ENCODE measurements at places on chromosomes 13 and 19.

- H3K36me3 ChIP-seq, result no peaks in the 10 kb centered on the region
- DNase-seq, result no peak
- no peak overlapping the region for H3K27ac ChIP-seq
- no peak overlapping the region for H3K4me3 ChIP-seq
These were observed 65.3 kb upstream of the KLHL1 start for GRCh38 chr13:70173598-70173959.

DNA sequence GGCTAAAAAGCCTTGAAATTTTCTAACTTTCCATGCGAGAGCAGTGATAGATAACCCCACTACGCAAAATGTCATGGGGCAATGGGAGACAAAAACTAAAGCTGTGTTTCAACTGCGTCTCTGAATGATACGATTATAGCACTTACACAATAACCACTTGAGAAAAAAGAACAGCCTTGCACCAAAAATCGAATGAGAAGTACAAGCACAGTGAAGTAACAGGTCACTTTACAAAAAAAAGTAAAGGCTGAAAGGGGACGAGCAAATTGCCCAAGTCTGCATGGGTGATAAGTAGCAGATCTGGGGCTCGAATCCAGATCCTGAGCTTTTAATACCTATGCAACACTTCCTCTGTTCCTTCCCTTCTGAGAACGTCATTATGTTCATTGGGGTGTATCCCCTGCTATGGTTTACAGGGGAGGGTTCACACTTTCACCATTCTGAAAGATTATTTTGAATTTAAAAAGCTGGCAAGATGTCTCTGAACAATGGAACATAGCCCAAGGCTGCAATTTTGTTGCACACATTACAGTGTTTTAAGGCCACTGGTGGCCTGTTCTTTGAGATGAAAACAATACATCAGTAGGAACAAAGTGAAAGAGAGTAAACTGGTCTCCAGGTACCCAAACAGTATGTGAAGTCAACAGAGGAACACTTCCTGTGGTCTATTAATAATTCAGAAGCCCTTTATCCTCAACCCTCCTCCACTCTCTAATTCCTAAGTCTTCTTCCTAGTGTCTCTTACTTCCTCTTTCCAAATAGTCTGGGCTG lies 3.2 kb downstream of the CPB2 start:
- H3K36me3 ChIP-seq, result no peaks in the 10 kb centered on the region
- no peak overlapping the region for H3K4me3 ChIP-seq
- H3K4me1 ChIP-seq, result no peaks in the 10 kb centered on the region
- no peak for DNase-seq
- no peak overlapping the region for H3K27ac ChIP-seq
- peaks cover 3% of the 10 kb centered on the region for H3K27me3 ChIP-seq

DNA sequence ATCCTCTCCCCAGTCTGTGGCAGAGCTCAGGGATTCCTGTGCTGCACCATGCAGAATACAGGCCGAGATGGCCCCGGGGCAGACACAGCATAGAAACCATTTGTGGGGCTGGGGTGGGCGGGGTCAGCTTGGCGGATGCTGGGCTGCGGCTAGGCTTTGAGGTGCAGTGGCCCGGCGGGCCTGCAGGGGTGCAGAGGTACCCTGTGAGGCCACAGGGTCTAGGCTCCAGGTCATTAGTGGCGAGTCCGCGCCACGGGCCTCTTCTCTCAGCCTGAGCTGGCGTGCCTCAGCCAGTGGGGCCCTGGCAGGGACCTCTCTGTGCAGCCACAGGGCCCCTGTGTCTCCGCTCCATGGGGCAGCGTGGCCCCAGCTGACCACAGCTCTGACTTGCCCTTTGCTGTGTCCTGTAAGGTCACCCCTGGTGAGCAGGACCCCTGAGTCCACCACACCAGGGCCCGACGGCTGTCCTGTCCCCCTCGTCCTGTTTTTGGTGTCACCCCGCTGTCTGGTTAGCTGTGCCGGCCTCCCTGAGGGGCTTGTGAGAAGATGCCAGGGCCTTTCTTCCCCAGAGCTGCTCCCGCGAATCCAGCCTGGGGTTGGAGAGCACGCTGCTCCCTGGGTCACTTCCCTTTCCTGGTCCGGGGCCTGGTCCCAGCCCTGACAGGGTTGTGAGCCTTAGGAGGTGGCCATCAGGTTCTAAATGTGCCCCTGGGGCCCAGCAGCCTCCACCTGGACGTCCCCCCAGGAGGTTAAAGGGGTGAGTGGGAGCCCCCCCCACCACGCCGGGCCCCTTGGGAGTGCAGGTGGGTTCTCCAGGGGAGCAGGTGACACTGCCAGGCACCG lies 12.1 kb downstream of the KDM4B start:
- peaks cover 8% of the 10 kb centered on the region for H3K36me3 ChIP-seq
- DNase-seq, result no peak
- no peaks in the 10 kb centered on the region for H3K4me1 ChIP-seq
- H3K27me3 ChIP-seq, result no peaks in the 10 kb centered on the region
- no peak overlapping the region for H3K4me3 ChIP-seq

DNA sequence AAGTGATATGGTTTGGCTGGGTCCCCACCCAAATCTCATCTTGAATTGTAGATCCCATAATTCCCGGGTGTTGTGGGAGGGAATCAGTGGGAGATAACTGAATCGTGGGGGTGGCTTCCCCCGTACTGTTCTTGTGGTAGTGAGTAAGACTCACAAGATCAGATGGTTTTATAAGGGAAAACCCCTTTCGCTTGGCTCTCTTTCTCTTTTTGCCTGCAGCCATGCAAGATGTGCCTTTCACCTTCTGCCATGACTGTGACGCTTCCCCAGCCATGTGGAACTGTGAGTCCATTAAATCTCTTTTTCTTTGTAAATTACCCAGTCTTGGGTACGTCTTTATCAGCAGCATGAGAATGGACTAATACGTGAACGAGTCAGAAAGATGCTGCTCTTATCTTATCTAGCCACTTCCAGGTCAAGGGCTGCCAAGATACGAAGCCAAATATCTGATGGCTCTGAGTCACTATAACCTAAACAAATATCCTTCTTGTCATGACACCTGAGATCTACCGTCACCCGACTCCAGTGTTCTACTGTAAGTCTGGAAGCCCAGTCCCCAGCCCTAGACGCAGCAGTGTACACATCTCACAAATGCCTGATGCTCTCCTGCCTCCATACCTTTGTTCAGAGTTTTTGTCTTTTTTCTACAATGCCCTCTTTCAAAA lies 45.9 kb downstream of the SLC15A1 start:
- no peaks in the 10 kb centered on the region for H3K4me1 ChIP-seq
- DNase-seq, result no peak
- H3K27me3 ChIP-seq, result no peaks in the 10 kb centered on the region
- H3K4me3 ChIP-seq, result no peak overlapping the region

- no peaks in the 10 kb centered on the region for H3K36me3 ChIP-seq
- H3K27ac ChIP-seq, result no peak overlapping the region
- peak; percentile 85 for DNase-seq
- no peaks in the 10 kb centered on the region for H3K4me1 ChIP-seq
- no peak overlapping the region for H3K4me3 ChIP-seq
These were observed 17.5 kb upstream of the MEIS3 start for GRCh38 chr19:47436712-47437401.

- H3K27me3 ChIP-seq, result no peaks in the 10 kb centered on the region
- H3K27ac ChIP-seq, result no peak overlapping the region
- no peaks in the 10 kb centered on the region for H3K36me3 ChIP-seq
- peaks cover 23% of the 10 kb centered on the region for H3K4me1 ChIP-seq
These were observed 12.7 kb upstream of the PSMD8 start for GRCh38 chr19:38361633-38362075.

DNA sequence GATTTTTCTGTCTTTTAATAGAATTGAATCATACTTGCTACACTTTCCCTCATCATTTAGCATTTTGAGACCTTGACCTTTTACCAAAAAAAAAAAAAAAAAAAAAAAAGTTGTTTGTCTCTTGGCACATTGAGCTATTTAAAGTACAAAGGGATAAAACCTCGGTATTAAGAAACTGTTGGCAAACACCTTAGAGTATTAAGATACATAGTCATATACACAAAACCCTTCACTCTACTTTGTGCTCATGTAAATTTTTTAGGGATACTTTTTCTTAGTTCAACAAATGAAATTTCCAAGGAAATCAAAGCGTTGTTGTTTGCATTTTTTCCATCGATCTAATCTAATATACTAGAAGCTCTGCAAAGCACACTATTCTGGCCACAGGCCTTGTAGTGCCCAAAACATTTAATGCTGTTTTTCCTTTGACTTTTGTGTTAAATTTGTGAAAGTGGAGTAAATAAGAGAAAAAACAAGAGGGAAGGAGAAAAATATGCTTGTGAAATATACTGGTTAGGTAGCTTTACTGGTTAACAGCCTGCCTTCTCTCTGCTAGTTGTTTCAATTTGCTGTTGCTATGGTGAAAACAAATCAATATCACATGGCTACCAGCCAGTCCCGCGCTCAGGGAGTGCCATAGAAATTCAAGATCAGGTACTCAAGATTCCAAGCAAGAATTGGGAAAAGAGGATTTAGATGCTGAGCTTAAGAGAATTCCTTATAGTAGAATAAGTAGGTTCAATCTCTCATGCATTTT lies 2.6 kb downstream of the MBNL2 start:
- H3K27me3 ChIP-seq, result no peaks in the 10 kb centered on the region
- peaks cover 33% of the 10 kb centered on the region for H3K4me1 ChIP-seq
- H3K4me3 ChIP-seq, result peak overlapping the region; percentile 74
- peak overlapping the region; percentile 89 for H3K27ac ChIP-seq

DNA sequence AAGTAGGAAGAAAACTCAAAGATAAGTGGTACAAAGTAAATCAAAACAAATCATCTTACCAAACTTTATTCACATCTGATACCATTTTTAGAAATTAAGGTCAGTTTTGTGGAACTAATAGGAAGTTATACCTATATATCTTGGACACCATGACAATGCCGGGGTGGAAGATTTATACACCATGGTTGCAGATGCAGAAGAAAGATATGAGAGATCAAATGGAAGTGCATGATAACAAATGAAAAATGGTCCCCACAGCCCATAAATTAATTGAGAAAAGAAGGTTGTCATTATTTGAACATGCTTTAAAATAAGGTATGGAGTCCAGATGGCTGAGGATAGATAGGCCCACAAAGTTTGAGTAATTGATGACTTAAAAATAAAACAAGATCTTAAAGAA lies 276.8 kb downstream of the TSHZ3 start:
- peaks cover 32% of the 10 kb centered on the region for H3K27me3 ChIP-seq
- H3K4me1 ChIP-seq, result no peaks in the 10 kb centered on the region
- no peak overlapping the region for H3K27ac ChIP-seq
- DNase-seq, result no peak

DNA sequence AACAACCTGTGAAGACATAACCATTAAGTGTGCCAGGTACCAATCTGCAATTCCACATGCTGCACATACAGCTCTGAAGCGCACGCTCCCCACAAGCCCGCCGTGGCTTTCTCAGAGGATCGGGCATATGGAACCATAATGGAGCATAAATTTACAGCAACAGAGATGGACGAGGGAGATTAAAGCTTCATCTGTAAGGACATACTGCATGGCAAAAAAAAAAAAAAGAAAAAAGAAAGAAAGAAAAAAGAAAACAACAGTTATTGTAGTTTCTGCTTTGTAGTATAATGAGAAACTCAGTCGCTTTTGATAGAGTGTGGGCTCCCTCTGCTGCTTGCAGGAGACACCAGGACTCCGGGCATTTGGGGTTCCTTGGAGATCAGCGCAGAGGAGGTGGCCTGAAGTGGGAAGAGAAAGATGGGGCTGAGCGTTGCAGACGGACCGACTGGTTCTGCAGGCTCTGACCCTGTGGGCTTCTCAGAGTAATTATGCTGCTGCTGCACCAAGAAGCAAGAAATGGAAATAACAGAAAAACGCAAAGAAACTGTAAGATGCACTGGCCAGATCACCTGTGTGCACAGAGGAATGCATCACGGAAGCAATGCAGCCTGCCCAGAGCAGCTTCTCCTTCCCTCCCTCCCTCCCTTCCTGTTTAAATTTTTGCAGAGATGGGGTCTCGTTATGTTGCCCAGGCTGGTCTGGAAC lies 10.8 kb upstream of the PDCD5 start:
- DNase-seq, result peak; percentile 63
- peaks cover 18% of the 10 kb centered on the region for H3K4me1 ChIP-seq
- no peaks in the 10 kb centered on the region for H3K27me3 ChIP-seq
- no peak overlapping the region for H3K27ac ChIP-seq
- H3K36me3 ChIP-seq, result no peaks in the 10 kb centered on the region

DNA sequence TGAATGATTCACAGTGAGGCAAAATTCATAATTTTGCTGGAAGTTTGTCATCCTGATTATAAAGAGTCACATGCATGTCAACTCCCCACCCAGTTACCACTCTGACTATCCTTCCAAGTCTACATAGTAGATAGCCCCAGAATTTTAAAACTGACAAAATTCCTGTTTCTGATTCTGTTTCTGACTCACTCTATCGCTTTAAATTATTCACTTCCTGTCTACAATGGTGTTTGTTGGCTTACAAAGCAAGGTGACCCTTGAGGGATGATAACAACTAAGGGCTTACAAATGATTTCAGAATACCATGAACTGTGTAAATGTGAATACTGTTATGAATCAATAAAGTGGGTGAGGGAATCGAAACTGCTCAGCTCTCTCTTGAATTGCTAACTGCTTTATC lies 98.7 kb upstream of the KL start:
- H3K4me1 ChIP-seq, result no peaks in the 10 kb centered on the region
- H3K27ac ChIP-seq, result no peak overlapping the region
- peaks cover 6% of the 10 kb centered on the region for H3K27me3 ChIP-seq
- H3K4me3 ChIP-seq, result no peak overlapping the region
- H3K36me3 ChIP-seq, result no peaks in the 10 kb centered on the region

DNA sequence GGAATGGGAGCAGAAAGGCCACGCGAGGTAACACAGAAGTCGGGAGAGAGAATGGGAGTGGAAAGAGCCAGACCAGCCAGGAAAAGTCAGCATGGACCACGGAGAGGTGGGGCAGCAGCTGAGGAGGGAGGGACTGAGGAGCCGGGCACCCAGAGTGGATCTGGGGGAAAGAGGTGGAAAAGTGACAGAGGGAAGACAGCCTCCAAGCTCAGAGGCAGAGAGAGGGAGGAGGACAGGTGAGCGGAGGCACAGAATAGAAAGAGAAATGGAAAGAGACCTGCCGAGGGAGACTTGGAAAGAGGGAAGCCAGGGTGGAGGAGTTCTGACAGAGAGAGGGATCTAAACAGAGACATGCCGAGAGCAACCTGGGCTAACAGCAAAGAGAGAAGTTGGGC lies 1.6 kb downstream of the GRIK5 start:
- no peaks in the 10 kb centered on the region for H3K27me3 ChIP-seq

DNA sequence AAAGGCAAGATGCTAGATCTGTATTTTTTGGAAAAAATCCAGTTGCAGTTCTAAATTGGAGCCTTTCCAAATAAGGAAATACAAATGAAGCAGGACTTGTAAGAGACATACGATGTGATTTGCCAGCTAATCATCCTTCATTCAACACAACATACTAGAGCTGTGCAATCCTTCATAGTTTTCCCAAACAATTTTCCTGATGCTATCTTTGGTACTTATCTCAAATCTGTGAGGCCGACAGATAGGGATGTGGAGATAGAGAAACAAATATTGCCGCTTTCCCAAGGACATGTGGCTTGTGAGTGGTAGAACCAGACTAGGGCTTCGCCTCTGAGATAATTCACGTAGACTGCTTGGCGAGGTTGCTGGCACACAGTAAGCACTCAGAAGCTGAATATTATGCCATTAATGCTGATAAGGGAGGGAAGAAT lies 176.6 kb downstream of the LMO7 start:
- no peak overlapping the region for H3K27ac ChIP-seq
- no peak overlapping the region for H3K4me3 ChIP-seq
- DNase-seq, result no peak
- no peaks in the 10 kb centered on the region for H3K36me3 ChIP-seq
- H3K27me3 ChIP-seq, result no peaks in the 10 kb centered on the region

- no peaks in the 10 kb centered on the region for H3K4me1 ChIP-seq
- no peak for DNase-seq
- H3K27ac ChIP-seq, result no peak overlapping the region
- peaks cover 61% of the 10 kb centered on the region for H3K36me3 ChIP-seq
- no peaks in the 10 kb centered on the region for H3K27me3 ChIP-seq
- H3K4me3 ChIP-seq, result no peak overlapping the region
These were observed 12.9 kb downstream of the LONP1 start for GRCh38 chr19:5706876-5707573.

Data from T-cell (primary cell).